Left cardiac atrium (tissue), 4 donors: ENCODE measurements at places on chromosomes 6 and 20. TPM values are rescaled to one million over a fixed set of nuclear protein-coding genes. Genes with fewer than 3 reads are reported as not detected.
A peak's percentile ranks its signal among the peaks of the same experiment; 100 is the strongest.

Gene ENTPD6
- total RNA-seq, result 127 TPM

Gene IL17A
- total RNA-seq, result not detected

Gene TFAP2D
- not detected for total RNA-seq

Gene RRAGD
- 89.5 TPM for total RNA-seq

Gene LTB
- total RNA-seq, result 0.84 TPM

Gene LHFPL5
- total RNA-seq, result not detected

Gene NUP153
- total RNA-seq, result 22.0 TPM

- no peak for DNase-seq
These were observed 2.8 kb upstream of the CST4 start for GRCh38 chr20:23691675-23692074.

DNA sequence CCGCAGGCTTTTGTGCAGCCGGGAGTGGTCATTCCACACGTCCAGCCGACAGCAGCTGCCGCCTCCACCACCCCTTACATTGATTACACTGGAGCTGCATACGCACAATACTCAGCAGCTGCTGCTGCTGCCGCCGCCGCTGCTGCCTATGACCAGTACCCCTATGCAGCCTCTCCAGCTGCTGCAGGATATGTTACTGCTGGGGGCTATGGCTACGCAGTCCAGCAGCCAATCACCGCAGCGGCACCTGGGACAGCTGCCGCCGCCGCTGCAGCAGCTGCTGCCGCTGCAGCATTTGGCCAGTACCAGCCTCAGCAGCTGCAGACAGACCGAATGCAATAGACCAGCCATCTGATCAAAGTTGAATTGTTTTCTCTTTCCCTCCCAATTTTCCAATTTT is 10.6 kb downstream of the RBM24 start:
- DNase-seq, result no peak

DNA sequence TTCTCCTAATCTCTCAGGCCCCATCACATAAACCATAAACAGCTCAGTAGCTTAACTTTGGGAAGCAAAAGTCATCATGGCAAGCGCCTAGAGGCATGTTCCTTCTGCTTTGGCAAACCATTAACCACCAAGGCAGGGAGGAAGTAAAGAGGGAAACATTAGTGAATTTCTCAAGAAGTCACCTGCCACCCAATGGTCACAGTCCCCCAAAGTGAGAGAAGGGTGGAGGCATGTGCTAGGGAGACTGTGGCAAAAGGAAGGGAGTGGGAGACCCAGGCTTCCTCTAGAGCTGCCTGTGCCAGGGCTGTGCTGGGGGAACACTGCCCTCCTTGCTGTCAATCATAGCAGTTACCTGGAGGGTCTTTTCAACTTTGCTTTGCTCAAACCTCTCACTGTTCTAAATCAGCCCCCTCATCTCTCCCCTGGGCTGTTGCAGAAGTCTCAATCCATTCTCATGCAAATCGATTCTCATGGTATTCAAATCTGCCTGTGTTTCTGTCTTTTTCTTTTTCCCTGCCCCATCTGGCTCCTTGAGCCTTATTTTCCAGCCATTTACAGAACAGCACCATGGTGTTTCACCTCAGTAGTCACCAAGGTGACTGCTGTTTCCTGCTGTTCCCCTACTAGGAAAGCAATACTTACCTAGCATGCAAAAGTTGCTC is 1.8 kb upstream of the RNF24 start:
- no peak for DNase-seq

- no peak for DNase-seq
These were observed 177.2 kb upstream of the DTNBP1 start for GRCh38 chr6:15839969-15840541.

GRCh38 chr6:113524826-113525225 is 332.3 kb upstream of the MARCKS start:
- DNase-seq, result no peak

DNA sequence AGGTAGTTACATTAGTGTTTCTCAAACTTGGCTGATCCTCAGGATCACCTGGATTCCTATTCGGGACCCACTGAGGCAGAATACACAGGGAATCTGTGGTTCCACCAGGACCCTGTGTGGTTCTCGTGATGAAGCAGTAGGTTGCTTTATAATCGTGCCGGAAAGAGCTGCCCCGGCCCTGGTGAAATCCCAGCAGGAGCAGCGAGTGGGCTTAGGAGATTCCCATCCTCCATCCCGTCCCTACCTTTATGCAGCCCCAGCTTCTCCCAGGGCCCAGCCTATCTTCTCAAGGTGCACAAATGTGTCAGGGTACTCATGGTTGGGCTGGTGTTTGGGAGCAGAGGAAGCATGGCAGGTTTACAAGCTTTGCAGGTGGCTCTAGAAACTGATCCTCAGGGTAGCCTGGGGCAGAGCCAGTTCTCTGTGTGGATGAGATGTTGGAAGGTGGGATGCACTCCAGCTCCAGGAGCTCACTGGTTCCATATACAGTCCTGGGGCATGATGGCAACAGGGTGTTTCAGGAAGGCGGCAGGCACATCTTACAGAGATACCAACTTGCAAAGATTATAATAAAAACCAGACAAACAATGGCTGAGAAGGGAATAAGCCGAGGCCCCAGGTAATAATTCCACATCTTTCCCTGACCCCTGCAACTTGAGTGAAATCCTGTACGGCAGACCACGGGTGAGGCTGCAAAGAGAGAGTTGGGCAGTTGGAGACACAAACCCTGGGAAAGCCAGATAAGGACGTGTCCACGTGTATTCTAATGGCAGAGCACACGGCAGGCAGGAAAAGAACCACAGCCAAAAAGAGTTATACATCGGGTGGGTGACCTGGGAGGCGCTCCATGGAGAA is 5.9 kb downstream of the SLC22A1 start:
- DNase-seq, result no peak

DNA sequence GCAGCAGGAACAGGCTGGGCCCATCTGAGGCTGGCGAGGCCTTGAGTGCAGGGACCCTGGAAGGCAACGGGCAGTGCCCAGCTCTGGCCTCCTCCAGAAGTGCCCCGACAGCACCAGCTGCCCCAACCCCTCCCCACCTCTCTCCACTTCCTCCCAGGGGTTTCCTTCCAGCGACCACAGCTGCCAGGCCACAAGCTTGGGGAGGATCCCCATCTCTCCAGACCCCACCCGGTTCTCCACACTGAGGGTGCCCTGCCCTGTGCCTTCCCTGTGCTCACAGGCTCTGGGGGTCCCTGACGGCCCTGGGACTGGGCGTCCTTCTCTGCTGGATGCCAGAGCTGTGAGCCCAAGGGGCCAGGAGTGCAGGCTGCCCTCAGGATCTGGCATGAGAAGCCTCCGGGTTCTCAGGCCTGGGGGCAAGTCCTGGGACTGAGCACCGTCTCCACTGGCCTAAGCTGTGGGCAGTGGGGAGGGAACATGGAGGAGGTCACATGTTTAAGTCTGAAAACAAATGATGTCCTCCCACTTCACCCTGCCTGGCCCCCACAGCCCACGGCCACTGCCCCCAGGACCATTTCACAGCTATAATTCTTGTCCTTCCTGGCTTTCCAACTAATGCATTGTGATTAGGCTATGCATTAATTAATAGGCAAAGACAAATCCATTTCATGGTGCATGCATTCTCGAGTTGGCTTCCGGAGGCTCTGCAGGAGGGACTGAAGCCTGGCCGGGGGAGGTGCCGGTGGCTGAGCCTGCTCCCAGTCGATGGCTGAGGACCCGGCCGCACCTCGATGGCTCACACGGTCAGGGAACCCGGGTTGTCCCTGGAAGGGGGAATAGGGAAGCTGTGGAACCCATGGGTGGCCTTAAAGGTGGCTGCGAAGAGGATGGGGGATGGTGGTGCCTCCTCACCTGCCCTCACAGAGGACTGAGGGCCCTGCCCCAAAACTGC is 24.4 kb downstream of the BHLHE23 start:
- DNase-seq, result no peak

- DNase-seq, result no peak
These were observed 51.5 kb upstream of the CAP2 start for GRCh38 chr6:17341891-17342290.

- DNase-seq, result no peak
These were observed 77.3 kb upstream of the SLC35F1 start for GRCh38 chr6:117829594-117830319.

- no peak for DNase-seq
These were observed 26.8 kb upstream of the ZNF165 start for GRCh38 chr6:28053584-28053983.

- no peak for DNase-seq
These were observed 522.0 kb upstream of the GJE1 start for GRCh38 chr6:141610741-141611140.

DNA sequence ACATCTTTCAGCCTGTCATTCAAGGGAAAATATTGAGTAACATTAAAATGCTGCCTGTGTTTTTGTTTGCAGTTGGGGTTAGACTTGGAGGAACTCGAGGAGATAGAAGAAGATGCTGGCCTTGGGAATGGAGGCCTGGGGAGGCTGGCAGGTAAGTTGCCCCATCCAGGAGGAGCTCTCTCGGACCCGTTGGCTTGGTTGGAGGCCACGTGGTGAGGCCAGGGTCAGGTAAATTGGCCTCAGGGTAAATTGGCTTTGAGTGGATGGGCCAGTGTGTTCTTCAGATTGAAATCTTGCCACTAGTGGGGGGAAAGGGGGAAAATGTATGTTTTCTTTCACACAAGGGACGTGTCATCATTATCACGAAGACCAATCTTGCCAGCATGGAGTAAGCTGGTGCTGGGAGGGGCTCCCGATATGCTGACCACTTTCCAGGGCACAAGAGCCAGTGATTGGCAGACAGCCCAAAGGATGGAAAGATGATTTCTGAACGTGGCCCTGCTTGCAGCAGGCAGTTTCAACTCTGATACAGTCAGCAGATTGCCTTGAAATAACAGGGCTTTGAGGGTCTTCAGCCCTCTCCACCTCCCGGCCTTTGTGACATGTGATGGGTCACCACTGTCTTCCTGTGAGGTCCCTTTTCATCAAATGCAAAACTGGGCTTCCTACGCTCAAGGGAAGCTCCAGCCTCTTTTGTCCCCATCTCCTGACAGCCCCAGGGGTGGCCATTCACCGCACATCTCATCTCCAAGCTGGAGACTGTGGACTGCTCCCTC is 21.4 kb downstream of the PYGB start:
- DNase-seq, result peak; percentile 15

DNA sequence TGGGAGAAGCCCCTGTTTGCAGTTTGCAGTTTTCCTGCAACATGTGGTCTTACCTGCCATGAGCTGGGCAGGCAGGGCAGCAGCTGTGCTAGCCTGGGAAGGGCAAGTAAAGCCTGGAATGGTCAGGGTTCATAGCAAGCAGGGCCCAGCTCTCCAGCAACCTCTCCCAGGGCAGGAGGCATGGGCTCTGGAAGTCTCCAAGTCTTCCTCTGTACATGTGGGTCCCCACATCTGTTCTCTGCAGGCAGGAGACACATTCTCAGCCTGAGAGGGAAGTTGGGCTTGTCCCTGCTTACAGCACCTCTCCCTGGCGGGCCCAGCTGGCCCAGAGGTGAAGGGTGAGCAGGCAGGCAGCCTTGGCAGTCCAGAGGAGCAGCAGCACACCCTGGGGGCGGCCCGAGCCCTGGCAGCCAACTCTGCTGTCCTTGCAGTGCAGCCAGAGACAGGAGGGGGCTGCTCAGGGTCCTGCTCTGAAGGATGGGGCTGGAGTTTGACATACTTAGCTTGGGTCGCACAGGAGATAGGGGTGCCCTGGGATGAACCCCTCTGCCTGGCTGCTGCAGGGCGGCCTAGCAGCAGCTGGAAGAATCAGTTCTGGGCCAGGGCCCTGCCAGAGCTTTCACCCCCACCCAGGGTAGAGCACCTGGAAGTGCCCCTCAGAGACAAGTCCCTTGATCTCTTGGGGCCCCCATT is 176.0 kb downstream of the MRPL14 start:
- peak; percentile 58 for DNase-seq

- DNase-seq, result no peak
These were observed 38.3 kb downstream of the PSMG4 start for GRCh38 chr6:3297006-3297405.

DNA sequence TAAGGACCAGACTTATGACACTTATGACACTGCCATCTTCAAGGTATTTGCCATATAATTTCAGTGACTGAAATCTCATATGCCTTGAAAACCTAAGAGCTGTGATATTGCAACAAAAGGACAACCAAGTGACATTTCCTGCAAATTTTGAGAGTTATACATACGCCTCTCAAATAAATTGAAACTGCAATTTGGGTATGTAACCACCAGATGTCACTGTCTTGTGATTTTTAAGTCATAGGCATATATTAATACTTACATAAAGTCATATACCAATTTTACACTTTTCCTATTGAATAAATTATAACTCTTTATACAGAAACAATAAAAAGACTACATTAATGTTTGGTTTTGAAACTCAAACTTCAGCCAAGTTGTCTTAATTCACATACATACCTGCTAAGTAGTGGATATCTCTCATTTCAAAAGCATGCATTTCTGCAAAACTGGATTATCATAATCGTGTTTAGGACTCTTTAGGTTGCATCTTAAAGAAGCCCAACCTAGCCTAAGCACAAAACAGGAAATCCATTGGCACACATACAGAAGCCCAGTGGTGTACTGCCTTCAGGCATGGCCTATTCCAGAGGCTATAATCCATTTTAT is 180.2 kb downstream of the PACRG start:
- DNase-seq, result no peak

GRCh38 chr20:64036346-64037198 is 590 bp downstream of the C20orf204 start:
- no peak for DNase-seq

DNA sequence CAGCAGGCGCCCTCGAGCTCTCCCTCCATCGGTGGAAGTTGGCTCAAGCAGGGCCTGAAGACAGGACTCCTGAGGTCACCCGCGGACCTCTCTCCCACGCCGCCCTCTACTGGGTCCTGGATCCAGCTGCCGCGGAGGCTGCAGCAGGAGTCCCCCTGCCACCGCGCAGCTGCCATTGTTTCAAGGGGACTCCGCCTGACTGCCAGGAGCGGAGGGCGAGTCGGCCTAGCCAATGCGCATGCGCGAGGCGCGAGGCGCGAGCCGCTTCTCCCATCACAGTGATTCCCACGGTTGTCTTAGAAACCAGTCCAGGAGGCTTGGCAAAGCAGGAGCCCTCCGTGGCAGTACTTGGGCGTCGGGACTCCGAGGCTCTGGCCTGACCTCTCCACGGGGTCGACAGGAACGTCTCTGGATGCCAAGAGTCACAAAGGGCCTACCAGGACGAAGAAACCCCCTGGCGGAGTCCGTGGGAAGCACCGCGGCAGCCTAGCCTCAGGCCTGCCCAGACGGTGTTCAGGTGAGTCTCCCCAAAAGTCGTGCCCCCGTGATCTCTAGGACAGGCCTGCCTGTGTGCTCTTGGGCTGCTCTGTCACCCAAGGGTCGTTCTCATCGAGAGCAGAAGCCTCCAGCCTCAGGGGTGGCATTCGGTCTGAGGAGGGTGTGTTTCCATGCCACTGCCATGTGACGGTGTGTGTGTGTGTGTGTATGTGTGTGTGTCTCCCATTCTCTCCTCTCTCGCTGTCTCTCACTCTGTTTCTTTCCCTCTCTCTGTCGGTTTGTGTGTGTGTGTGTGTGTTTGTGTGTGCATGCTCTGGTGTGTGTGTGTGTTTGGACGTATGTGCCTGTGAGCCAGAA is 290.6 kb upstream of the ZNF337 start:
- DNase-seq, result peak; percentile 61

GRCh38 chr6:56694002-56694401 is 51.3 kb upstream of the DST start:
- no peak for DNase-seq

GRCh38 chr6:34958734-34959133 is 69.7 kb downstream of the ANKS1A start:
- no peak for DNase-seq
